IPS DF 19.7 (cell line): ENCODE measurements at places on chromosomes 13 and 19.
A peak's percentile ranks its signal among the peaks of the same experiment; 100 is the strongest.

GRCh38 chr19:41649827-41650226, 23.0 kb upstream of the CEACAM4 start:
- DNase-seq, result no peak

DNA sequence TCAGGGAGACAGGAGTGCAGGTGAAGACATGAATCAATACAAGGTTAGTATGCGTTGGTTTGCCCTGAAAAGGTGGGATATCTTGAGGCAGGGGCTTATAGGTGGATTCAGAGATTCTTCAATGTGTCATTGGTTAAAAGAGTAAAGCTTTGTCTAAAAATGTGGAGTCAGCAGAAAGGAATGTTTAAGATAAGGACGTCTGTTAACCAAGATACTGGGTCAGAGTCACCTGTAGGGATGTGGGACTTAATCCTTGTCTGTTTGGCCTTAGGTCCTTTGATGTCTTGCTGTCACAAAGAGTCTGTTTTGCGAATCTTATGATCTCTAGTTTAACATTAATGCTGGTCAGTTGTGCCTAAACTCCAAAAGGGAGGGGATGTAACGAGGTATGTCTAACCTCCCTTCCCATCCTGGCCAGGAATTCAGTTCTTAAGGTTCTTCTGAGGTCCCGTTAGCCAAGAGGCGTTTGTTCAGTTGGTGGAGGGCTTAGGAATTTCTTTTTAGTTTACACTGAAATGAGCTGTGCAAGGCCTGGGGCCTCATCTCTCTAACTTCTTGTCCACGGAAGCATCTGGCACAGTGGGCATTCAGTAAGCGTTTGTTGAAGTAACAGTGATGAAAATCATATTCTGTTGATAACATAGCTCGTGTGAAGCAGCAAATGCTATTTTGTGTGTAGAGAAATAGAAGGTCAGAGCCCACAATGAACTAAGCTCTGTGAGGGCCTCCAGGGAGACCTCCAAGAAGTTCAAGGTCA, 96.2 kb upstream of the RNF113B start:
- DNase-seq, result no peak

GRCh38 chr13:51153527-51153926, 42.5 kb upstream of the C13orf42 start:
- DNase-seq, result no peak

DNA sequence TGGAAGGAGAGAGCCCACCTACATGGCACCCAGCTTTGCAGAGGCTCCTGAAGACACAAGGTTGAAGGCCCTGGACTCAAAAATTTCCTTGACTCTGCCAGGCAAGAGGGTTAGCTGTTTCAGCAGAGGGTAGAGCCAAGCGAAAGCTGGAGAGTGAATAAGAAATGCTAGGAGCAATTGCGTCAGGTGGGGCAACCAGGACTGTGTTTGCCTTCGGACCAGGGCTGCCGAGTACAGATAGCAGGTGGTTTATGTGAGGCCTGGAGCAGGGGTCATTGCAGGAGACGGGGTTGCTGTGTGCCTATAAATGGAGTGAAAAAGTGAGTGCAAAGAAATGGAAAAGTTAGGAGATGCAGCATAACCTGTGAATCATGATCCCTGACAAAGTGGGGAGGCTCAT, 59.1 kb downstream of the IRS2 start:
- no peak for DNase-seq

- no peak for DNase-seq
These were observed 11.3 kb upstream of the ITM2B start for GRCh38 chr13:48221686-48222187.

DNA sequence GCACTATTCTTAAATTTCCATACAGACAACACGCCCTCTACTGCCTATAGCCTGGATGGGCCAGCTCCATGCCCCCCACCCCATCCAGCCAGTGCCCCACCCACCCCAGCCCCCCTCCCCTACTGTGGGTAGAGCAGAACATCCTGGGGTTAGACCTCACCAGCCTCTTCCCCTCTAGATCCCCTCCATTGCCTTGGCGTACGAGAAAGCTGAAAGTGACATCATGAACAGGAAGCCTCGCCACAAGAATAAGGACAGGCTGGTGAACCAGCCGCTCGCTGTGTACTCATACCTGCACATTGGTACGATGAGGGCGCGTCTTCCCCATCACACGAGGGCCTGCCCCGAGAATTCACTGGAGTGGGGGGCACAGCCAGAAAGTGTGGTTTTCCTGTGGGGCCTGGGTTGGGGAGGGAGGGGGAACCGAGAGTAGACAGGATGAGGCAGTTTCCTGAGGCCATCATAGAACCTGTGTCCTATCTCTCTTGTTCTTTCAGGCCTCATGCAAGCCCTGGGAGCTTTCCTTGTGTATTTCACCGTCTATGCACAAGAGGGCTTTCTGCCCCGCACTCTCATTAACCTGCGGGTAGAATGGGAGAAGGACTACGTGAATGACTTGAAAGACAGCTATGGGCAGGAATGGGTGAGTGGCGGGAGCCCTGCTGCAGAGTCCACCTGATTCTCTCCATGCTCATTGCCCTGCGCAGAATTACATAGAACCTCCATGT, 29.1 kb downstream of the ATP12A start:
- DNase-seq, result no peak

- no peak for DNase-seq
These were observed 18.3 kb downstream of the PRKCSH start for GRCh38 chr19:11453468-11454341.

DNA sequence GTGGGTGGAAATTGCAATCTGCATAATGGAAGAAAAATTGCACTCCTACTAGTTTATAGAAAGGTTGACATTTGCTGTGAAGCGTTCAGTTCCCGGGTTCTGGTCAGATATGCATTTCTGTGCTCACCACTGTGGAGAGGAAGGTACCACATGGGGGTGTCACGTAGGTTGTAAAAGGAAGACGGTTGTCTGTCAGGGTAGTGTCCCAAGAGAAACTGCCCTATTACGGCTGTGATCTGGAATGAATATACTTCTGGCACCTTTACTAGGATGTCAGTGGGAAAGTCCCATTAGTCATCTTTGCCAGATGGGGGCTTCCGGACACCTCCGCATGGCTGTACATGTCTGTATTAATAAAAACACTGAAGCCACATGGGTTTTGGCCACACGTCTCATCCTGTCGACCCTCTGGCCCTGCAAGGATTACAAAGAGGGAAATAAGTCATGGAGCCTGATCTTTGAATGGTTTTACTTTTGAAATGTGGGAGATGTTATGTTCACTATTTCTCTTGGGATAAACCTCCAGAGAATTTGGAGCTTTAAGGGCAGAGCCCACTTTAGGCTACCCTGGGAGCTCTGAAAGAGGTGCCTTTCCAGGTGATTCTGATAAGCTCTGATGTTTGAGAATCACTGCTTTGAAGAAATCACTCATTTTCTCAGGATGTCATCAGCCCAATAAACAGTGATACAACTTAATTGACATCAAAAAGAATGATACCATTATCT, 133.9 kb downstream of the AKAP11 start:
- no peak for DNase-seq

GRCh38 chr19:34228347-34228746, 26.0 kb upstream of the GARRE1 start:
- no peak for DNase-seq

DNA sequence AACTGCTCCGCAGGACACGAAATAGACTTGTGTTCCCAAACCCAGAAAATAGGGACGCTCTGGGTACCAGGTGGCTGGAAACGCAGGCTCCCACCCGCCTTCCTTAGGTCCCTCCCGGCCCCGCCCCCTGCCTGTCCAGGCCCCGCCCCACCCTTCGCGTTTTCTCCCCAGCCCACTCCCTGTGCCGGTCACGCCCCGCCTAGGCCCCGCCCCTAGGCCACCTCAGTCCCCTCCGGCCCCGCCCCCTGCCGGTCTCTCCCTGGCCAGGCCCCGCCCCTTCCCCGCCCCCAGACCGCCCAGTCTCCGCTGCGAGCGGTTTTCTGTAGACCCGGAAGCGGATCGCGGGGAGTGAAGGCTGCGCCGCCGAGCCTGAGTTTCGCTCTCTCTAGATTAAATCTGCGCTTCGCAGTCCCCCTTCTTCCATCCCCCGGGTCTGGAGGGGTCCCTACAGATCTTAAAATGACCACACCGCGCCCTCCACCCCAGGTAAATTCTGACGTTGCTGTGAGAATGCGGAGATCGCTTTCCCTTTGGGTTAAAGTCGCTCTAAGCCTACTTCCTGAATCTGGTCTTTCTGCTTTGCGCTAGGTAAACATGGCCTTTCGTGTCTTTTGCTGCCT, 3.7 kb upstream of the ZNF665 start:
- DNase-seq, result peak; percentile 17

GRCh38 chr13:103451656-103452055, 385.4 kb upstream of the SLC10A2 start:
- no peak for DNase-seq

- DNase-seq, result no peak
These were observed 200.4 kb upstream of the IPO5 start for GRCh38 chr13:97752961-97753668.

- DNase-seq, result no peak
These were observed 17.9 kb downstream of the TFDP1 start for GRCh38 chr13:113602291-113602988.

GRCh38 chr13:40375489-40376171, 290.8 kb downstream of the FOXO1 start:
- no peak for DNase-seq

DNA sequence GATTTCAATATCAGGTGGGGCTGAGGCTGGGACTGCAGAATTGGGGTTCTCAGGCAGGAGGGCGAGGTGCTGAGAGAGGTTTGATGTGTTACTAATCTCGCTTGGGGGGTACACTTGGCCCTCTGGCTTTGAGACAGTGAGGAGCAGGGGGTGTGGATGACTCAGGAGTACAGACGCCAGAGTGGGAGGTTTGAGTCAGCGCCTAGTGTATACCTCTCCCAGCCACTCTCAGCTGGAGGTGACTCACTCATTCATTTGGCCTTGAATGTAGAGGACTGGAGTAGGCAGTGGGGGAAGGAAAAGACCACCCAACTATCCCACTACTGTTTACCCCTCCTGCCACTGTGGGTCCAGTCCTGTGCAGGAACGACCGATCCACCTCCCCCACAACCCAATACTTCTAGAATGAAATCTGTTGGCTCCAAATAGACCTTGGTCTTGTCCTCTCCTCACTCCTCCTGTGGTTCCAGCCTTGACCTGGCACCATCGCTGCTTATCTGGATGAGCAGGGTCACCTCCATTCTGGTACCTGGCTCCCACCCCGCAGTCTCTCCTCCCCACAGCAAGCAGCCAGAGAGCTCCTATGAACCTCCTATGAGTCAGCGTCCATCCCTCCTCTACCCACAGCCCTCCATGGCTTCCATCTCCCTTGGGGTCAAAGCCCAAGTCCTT, 20.1 kb upstream of the ZNRF4 start:
- no peak for DNase-seq

- DNase-seq, result no peak
These were observed 17.6 kb downstream of the PPP1R12C start for GRCh38 chr19:55099557-55100506.

- DNase-seq, result no peak
These were observed 38.4 kb upstream of the NANOS3 start for GRCh38 chr19:13838435-13839129.

DNA sequence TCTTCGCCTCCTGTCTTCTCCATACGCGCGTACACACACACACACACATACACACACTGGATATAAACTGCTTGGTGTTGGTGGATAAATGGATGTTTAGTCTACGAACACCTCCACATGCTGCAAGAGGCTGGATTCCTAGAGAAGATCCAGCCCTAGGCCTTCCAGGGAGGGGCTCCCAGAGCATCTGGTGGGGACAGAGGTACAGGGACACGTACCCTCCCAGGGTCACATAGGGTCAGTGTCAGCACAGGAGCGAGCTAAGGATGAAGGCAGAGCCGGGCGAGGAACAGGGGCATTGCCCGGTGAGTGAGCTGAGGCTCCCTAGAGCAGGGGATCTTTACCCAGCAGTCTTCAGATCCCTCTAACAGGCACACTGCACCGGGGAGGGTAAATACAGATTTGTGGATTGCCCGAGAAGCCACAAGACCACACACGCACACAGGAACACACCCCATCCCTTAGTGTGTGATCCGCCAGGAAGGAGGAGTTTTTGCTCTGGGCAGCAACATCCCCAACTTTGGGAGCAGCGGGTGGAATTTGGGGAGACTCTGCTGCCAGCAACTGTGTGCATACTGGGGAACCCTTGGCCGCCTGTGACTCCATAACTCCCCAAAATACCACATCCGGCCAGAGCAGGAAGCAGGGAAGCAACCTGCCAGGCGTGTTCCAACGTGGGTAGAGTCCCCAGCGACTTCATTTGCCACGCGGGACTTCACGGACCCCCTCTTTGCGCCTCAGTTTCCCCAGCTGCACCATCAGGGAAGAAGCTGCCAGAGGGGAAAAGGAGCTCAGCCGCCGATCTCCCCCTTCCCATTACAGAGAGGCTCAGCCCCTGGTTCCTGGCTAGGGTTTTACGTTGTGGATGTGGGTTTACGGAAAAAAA, 5.8 kb upstream of the TLE2 start:
- DNase-seq, result no peak

GRCh38 chr13:21932996-21933395, 262.1 kb downstream of the FGF9 start:
- no peak for DNase-seq

DNA sequence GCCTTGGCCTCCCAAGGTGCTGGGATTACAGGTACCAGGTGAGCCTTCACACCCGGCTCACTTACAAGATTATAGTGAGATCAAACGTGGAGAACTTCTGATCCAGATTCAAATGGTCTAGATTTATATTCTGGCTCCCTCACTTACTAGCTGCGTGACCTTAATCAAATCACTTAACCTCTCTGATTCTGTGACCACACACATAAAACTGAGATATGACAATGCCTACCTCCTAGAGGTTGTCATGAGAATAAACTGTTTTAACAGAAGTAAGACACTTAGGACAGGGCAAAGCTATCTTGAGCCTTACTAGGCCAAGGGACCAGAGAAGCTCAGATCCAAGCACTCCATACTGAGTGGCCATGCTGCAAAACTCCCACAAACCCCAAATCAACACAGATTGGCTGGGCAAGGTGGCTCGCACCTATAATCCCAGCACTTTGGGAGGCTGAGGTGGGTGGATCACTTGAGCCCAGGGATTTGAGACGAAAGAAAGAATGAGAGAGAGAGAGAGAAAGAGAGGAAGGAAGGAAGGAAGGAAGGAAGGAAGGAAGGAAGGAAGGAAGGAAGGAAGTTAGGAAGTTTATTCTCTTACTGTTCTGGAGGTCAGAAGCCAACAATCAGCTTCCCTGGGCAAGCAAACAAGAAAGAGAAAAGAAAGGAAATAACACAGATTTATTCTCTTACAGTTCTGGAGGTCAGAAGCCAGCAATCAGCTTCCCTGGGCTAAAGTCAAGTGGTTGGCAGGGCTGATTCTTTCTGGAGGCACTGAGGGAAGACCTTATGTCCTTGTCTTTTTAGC, 46.1 kb upstream of the MAP3K10 start:
- DNase-seq, result no peak

DNA sequence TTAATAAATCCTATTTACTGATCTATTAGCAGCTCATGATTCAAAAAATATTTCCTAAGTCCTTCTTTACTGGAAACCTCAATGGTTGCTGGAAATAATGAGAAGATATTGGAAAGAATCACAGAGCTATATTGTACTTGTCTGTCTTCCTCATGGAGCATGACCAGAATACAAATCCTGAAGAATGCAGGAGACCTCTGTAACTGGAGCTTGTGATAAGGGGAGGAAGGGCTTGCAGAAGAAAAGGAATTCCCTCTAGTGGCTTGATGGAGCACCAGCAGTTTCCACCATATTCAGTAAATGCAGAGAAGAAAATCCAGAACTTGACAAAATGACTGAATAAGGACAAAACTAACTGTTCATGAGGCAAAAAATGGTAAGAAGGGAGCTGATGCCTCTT, 1333.1 kb downstream of the EFNB2 start:
- DNase-seq, result peak; percentile 25

GRCh38 chr13:77425705-77426104, 98.8 kb upstream of the MYCBP2 start:
- no peak for DNase-seq
